ENCODE measurements at places on chromosomes 1 and 21.

DNA sequence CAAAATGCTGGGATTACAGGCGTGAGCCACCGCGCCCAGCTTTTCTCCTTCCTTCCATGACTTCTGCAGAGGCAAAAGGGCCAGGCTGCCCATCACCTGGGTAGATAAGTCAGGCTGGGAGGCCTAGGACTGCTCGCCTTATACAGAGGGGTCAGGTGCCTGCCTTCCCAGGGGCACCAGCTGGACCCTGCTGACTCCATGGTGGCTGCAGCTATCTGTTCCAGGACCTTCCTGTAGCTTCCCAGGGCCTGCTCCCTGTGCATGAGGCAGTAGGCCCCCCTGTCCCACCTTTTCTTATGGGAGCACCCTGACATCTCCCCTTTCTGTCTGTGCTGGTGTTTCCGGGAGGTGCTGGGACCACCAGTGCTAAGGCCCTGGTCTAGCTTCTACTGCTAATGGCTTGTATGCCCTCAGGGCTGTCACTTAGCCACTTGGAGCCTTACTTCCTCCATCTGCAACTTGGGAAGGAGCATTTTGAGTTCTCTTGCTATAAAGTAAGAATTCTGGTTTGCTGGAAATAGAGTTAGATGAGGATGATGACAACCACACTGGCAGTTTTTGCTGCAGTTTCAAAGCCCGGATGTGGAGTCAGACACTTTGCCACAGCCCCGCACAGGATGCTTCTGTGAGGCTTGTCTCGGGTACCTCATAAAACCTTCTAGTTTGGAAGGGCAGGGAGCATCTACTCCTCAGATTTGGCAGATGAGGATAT is 14.4 kb downstream of the SOX13 start:
- no peak for DNase-seq

GRCh38 chr1:50074931-50075330 is 33.8 kb upstream of the ELAVL4 start:
- DNase-seq: no peak

- DNase-seq: no peak
Observed at GRCh38 chr1:56448529-56449300, 130.6 kb downstream of the PLPP3 start.

DNA sequence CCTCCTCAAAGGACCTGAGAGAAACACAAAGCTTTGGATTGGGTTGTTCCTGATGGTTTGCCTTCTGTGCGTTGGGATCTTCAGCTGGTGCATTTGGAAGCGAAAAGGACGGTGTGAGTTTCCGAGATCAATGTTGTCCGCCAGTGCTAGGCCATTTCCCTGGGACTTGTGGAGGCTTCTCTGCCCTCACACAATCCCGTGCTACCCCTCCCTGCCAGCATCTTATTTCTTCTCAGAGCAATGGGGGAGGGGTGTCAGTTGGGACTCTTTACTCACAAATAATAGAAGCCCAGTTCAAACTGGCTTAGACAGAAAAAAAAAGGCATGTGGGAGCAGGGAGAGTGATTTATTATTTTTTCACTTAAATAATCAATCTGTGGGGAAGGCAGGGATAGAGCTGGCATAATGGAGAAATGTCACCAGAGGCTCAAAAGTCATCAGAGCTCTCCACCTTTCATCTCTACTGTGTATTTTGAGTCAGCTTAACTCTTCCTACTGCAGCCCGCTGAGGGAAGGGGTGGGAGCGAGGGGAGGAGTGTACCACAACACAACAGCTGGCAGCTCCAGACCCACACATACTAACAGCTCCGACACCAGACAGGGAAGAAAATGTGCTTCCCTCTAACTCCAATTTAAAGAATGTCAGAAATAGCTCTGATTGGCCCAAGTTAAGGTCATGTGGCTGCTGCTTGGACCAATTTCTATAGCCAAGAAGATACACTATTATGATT is 22.4 kb downstream of the LY9 start:
- DNase-seq: no peak

GRCh38 chr1:240093120-240093961 is 1.7 kb downstream of the FMN2 start:
- DNase-seq: no peak

DNA sequence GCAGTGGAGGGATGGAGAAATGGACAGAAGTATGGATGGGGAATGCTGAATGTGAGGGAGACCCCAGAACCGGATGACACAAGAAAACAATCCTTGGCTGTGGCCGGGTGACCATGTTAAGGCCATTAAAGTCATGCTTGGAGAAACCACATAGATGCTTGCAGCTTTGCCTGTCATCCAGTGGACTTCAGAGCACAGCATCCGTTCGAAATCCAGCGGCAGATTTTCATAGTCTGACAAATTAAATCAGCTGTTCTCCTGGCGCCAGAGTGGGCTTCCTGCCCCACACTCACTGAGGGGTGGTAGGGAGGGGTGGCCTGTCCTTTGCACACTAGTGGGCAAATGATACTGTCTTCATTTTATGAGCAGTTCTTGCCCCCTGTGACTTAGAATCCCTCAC is 35.1 kb downstream of the ABCG1 start:
- DNase-seq: no peak

GRCh38 chr1:5125208-5125607 is 470.8 kb downstream of the AJAP1 start:
- no peak for DNase-seq

DNA sequence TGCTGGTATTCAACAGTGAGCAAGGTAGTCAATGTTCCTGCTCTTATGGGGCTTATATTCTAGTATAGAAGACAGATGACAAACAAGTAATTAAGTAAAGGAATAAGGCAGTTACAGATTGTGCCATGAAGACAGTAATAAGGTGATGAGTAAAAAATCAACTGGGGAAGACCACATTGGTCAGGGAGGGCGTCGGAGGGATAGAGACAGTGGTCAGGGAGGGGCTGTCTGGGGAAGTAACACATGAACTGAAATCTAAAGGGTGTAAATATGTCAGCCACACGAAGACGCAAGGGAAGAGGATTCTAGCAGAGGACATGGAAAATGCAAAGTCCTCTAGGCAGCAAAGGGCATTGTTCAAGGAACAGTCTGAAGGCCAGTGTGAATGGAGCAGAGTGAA is 10.1 kb downstream of the IL12RB2 start:
- no peak for DNase-seq

GRCh38 chr1:89872567-89872966 is 51.7 kb downstream of the LRRC8D start:
- DNase-seq: no peak

DNA sequence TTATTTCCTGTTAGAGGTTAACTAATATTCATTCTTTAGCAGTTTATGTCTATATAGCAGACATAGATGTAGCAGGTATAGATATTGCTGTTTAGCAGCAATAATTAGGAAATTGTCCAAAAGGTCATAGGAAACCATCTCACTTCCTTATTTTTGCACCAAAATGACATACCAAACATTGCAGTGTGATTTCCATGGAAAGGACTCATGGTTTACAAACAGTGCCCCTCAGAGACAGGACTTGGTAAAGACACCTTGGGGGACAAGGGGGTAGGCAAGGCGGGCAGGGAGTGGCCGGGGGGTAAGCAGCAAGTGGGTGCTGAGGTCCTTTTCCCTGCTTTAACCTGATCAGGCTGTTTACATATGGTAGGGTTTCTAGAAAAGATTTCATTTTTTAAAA is 30.5 kb downstream of the BATF3 start:
- no peak for DNase-seq

DNA sequence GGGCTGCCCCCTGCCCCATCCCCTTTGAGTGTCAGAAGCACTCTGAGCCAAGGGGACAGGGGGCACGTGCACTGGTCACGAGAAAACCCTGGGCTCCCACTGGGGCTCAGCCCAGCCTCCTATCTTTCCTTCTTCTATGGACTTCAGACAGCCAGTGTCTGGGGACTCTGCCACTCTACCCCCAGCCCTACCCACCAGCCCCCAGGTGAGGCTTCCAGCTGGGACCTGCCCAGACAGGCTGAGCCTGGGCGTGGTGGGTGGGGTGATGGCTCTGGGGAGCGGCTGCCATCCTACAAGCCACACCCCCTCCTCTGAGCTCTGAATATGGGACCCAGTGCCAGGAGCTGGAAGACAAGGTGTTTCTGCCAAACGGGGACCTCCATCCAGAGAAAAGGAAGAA is 8.0 kb upstream of the SFN start:
- no peak for DNase-seq

- no peak for DNase-seq
Observed at GRCh38 chr21:28142697-28143096, 850.0 kb downstream of the LTN1 start.

DNA sequence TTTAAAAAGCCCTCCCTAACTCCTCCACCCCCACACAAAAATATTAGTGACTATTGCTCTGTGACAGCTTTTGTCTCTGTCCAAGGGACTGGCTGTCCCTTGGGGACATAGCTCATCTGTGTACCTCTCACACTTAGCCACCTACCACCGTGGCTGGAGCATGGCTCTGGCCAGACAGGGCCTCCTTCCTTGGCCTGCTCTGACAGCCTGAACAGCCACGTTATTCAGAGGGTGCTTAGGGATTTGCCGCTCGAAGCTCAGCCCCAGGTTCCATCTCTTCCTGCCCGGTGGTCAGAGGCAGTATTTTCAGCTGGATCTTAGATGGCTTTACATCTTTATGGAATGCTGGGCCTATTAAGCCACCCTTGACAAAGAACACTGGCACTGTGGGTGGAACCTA is 6.1 kb upstream of the CELSR2 start:
- no peak for DNase-seq

GRCh38 chr1:203158423-203158822 is 17.2 kb downstream of the MYBPH start:
- DNase-seq: no peak
